NCI-H2107 (cell line): ENCODE measurements at places on chromosomes 3 and 15.

- no peak for DNase-seq
Measured at GRCh38 chr3:157174290-157174648, 14.3 kb upstream of the CCNL1 start.

- no peak for DNase-seq
Measured at GRCh38 chr3:48470286-48470685, 23.7 kb downstream of the ATRIP start.

DNA sequence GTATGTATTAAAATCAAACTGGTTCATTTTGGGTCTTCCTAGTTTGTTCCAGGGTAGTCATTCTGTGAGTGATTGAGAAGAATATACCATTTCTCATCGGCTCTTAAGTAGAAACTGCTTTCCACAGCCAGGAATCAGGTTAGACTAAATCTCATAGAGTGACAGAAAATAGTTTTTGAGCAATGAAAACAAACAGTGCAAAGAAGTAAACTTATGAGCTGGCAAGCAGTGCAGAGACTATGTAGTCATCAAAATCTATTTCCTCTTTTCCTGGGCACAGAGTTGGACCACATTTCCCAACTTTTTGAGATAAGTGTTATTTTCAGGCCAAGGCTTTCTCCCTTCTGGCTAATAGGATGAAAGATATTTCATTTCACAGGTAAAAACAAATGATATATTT lies 66.5 kb downstream of the UBE3A start:
- DNase-seq: no peak

DNA sequence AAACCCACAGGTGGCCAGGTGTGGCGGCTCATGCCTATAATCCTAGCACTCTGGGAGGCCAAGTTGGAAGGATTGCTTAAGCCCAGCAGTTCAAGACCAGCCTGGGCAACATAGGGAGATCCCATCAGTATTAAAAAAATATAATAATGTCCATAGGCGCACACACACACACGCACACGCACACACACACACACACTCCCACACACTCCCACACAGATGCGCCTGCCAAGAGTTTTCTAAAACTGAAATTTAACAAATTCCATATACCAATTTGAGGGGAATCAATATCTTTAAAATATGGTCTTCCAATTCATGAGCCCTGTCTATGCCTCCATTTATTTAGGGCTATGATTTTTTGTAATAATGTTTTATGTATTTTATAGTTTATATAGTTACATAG lies 17.0 kb downstream of the SHISA5 start:
- no peak for DNase-seq

DNA sequence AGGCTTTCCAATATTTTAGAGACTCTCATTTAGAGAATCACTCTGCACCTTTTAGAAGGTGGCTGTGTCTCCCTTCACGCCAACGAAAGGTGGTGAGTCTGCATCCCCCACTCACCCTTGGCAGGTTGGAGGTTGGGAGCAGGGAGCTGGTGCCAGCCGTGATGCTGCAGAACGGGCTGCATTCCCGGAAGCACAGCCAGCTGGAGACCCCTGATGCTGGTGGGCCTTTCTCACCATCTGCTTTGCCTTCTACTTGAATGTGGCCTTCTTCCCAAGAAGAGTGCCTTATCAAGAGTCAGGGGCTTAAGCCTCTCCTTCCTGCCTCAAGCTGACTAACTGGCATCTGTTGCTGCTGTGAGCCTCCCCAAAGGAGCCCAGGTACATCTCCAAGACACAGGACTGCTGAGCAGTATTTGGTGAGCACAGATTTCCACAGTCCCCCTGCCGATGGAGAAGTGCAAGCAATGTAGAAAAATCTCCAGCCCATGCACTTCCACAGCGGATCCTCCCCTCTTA lies 17.7 kb upstream of the HEG1 start:
- DNase-seq: no peak

GRCh38 chr3:65578861-65579260 lies 459.9 kb downstream of the MAGI1 start:
- DNase-seq: no peak

GRCh38 chr3:144341471-144341870 lies 369.8 kb downstream of the DIPK2A start:
- DNase-seq: no peak

GRCh38 chr3:152581951-152582350 lies 253.0 kb upstream of the P2RY1 start:
- DNase-seq: no peak

GRCh38 chr3:190306513-190307163 lies 15.6 kb downstream of the CLDN1 start:
- no peak for DNase-seq

GRCh38 chr3:7667774-7668173 lies 806.9 kb downstream of the GRM7 start:
- DNase-seq: no peak

- no peak for DNase-seq
Measured at GRCh38 chr15:95837341-95838004, 493.0 kb upstream of the NR2F2 start.

DNA sequence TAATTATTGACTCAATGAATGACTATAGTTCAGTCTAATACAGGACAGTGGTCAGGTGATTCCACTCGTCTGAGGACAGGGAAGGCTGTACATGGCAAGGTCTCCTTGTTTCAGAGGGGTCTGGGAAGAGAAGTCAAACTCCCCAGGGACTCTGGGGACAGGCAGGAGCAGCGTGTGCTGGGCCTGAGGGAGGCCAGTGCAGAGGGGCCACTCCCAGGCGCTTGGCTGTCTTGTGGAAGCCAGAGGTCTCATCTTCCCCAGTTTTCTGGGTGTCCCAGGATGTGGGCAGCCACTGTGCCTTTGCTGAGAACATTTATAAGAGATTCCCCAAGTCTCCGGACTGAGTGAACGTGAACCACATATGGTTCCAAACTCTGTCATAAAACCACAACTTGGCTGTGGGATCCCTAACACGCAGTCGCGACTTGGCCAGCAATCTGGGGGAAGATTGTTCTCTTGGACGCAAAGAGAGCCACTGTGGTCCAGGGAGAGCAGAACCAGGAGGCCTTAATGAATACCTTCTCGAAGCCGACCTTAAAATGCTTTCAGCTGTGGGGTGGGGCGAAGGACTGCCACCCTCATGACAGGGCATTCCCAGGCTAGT lies 30.4 kb downstream of the BHLHE40 start:
- DNase-seq: no peak

DNA sequence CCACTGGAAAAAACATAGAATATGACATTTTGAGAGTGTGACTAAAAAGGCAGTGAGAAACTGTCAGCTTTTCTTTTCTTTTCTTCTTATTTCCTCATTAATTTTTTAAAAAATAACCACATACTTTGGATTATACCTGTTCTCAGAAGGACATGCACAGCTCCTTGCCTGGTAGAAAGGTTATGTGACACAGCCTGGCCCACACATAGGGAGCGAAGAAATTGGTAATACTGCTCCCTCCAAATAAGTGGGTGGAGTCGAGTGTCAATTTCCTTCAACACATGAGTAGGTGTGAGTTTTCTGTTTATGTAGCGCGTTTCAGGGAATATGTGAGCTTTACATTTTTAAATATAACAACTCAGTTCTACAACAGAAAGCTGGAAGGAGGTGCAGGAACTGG lies 28.9 kb upstream of the RAD18 start:
- no peak for DNase-seq

DNA sequence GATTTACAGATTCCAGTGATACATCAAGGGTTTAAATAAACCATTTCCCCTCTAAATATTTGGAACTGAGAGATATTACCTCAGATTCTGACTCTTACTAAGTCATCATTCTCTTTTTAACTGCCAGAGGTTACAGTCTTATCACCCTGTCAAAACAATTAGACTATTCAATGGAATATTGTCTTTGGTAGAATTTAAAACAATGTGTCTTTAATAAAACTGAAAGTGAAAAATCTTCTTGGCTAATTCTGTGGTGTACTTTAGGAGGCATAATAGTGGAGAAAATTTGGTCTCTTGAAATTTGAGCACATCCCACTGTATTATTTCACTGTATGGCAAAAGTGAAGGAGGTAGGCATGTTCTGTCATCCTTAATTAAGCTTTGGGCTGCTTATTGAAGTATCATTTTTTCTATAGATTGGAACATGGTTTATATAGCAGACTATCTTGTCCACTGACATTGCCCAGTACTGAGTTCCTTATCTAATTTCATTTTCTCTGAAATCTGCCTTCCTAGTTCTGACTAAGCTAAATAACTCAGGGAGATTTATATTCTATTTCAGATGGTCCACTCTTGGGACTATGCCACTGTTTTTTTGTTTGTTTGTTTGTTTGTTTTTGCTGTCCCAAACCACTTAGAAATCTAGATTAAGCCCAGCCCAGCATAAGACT lies 48.0 kb upstream of the UTS2B start:
- DNase-seq: no peak

- no peak for DNase-seq
Measured at GRCh38 chr15:36831904-36832287, 252.5 kb downstream of the CDIN1 start.

DNA sequence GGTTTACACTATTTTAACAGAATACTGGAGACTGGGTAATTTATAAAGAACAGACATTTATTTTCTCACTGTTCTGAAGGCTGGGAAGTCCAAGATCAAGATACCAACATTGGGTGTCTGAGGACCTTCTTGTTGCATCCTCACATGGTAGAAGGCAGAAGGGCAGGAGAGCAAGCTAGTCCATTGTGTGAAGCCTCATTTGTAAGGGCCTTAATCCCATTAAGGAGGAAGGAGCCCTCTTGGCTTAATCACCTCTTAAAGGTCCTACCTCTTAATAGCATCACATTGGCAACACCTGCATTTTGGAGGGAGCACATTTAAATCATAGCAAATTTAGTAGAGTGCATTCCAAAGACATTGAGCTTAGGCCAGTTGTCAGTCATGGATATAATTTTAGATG lies 26.2 kb downstream of the UBE2Q2 start:
- no peak for DNase-seq

DNA sequence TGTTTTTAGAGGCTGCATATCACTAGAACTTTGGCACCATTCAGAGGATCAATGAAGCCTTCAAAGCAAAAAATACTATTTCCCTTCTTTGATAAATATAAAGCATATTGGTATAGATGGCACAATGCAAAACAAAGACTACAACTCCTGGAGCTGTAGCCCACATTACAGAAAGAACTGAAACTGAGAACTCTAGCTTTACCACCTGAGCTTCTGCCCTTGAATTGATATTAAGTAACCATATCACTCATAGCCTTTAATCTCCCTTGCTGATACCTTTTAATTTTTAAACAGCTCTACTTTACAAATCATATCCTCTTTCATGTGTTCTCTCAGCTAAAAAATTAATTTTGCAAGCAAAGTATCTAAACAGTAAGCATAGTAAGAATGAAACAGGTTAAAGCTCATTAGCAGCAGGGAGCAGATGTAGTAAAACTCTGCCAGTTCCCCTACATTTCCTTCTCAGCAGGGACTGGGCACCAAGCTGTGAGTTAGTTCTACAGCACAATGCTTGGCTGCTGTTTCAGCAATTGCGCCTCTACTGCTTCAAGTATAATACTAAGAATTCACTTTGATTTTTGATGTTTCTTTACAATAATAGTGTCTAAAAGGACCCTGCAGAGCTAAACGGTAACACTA lies 97.9 kb upstream of the NANOGP8 start:
- no peak for DNase-seq

- no peak for DNase-seq
Measured at GRCh38 chr3:107085261-107085660, 292.0 kb upstream of the CCDC54 start.

- peak; percentile 88 for DNase-seq
Measured at GRCh38 chr15:56886932-56887781, 31.3 kb upstream of the TCF12 start.

DNA sequence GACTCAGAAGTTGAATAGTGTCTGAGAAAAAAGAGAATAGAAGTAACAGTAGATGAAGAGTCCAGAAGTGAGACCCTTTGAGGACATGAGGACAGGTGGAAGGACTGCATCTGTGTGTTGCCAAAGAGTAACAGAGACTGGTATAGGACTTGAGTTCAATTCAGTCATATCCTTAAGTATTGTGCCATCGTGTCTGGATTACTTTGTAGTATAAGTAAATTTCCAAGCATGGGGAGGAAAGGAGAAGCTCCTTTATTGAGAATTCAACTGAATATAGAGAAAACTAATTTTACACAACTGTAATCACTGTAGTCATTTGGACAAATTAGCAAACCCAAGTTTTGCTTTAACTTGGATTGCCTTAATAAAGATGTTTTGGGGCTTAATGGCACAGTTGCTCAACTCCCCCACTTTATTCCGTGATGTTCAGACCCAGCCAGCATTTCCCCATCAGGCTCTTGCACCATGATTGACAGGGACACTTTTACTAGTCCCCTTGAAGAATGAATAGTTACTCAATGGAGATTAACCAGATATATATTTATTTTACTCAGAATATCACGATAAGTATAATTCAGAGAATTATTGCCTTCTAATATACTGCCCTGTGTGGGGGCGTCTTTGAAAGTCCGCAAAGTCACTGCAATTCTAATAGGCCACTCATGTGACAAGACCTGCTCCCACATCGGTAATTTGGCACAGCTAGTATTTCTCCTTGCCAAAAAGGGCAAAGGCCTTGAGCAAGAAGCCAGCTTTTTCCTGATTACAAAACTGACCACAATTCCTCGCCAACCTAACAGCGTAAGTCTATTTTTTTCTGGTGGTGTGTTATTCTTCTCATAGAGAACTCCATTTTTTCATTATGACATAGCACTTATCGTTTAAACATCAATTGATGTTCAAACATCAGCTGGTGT lies 61.3 kb downstream of the PPARG start:
- DNase-seq: no peak

DNA sequence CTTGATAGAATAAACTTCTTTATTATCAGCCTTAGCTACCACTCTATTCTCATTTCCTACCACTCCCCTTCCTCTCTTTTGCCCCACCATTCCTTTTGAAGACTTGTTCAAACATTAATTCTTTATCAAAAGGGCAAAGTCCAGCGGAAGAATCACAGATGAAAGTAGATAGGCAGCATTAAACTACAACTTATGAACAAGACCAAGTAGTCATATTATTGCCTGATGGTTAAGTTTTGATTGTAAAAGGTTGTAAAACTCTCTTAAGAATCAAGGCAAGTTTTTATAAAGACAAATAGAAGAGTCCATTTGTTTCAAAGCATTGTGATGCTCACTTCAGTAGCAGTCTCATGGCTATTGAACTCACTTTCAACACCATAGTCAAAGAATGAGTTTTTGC lies 22.4 kb upstream of the TGFBR2 start:
- no peak for DNase-seq

GRCh38 chr15:69088300-69088965 lies 72.0 kb upstream of the GLCE start:
- DNase-seq: no peak
